ENCODE measurements at places on chromosomes 7 and 10.

DNA sequence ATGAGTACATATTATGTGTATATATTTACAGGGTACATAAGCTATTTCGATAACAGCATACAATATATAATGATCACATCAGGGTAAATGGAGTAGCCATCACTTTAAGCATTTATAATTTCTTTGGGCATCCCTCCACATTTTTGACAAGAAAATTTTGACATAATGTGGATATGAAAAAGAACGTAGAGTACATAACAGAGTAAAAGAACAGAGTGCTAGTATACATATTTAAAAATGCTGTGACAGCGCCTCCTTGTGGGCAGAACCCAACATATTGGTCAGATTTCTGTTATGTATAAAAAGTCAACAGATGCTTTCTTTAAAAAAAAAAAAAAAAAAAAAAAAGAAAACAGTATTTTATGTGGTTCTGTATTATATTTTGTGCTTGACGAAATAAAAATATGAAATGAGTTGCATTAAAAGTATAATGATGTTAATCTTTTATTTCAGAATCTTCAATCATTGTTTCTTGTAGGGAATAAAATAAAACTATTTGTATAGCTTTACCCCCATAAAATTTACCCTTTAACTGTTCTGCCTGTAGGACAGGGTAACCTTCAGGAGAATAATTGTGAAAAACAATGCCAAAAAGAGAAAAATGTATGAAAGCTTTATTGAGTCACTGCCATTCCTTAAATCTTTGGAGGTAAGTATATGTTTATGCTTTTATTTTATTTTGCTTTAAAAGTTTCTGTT lies 18.3 kb upstream of the HBP1 start:
- no peak for DNase-seq

DNA sequence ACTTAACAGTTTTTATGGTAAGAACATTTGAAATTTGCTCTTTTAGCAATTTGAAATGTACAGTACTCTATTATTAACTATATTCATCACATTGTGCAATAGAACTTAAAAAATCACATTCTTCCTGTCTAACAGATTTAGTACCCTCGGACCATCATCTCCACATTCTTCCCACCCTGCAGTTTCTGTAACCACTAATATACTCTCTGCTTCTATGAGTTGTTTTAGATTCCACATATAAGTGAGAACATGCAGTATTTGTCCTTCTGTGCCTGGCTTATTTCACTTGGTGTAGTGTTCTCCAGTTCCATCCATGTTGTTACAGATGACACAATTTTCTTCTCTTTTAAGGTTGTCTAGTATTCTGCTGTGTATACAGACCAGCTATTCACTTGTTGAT lies 88.9 kb upstream of the SEC61G start:
- DNase-seq, result no peak

DNA sequence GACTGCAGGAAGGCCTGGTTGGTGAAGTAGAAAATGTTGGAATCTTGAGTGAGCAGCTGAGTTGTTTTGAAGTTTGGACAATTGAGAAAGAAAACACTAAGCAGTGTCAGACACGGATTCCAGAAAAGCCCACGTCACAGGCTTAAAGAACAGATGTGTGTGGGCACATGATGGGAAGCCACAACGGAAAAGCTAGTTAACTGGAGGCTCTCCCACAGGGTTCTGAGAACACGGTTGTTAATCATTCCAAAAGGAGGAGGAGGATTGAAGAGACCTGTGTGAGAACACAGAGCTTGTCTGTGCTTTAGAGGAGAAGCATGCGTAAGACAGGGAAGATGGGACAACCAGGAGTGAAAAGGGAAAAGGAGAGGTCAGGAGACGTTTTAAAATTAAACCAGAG lies 42.6 kb downstream of the SHH start:
- no peak for DNase-seq

- no peak for DNase-seq
These were observed 53.1 kb upstream of the CXCL12 start for GRCh38 chr10:44437840-44438511.

- no peak for DNase-seq
These were observed 48.6 kb downstream of the MALSU1 start for GRCh38 chr7:23347682-23348180.

GRCh38 chr10:11685787-11686218 lies 56.4 kb upstream of the ECHDC3 start:
- no peak for DNase-seq

DNA sequence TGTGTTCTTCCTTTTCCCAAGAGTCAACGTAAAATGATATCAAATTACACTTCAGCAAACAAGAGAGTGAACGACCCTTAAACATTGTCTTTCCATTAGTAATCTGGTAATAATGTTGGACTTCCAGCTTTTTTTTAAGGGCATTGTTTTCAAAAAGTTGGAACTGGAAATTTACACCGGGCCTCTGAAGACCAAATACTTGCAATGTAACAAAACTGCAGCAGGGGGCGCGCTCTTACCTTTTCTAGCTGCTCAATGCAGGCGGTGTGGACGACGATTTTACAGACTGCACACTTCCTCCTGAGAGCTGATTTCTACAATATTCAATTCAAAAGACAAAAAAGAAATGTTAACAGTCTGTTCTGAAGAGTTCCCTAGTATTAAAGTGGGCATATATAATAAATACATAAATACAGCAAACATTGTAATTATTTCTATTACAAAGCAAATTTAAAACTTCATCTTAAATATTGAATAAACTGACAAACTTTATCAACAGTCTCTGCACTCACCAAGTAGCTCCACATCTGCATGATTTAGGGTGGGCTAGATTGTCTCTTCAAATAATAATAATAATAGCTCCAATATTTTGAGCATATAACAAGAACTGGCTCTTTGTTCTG lies 190.4 kb downstream of the DGKI start:
- no peak for DNase-seq

- DNase-seq, result no peak
These were observed 192.3 kb downstream of the DNAJC1 start for GRCh38 chr10:21811245-21811585.

GRCh38 chr7:25885057-25885576 lies 266.9 kb upstream of the NFE2L3 start:
- no peak for DNase-seq

DNA sequence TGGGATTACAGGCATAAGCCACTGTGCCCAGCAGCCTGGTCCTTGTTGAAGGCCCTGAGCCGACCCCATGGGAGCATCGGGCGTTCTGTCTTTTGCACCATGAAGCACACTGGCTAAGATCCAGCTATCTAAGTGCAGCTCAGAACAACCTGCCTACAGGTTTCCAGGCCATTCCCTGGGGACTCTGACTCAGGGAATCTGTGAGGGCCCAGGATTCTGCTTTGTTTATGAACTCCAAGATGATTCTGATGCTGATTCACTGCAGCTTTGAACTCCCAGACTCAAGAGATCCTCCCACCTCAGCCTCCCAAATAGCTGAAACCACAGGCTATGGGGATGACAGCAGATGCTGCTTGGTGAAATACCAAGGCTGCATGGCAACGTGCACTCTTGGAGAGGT lies 30.2 kb downstream of the NPTX2 start:
- no peak for DNase-seq

- DNase-seq, result no peak
These were observed 23.9 kb downstream of the GOLGA7B start for GRCh38 chr10:97873569-97873968.

- DNase-seq, result no peak
These were observed 41.4 kb upstream of the PNLIPRP3 start for GRCh38 chr10:116385994-116386809.

DNA sequence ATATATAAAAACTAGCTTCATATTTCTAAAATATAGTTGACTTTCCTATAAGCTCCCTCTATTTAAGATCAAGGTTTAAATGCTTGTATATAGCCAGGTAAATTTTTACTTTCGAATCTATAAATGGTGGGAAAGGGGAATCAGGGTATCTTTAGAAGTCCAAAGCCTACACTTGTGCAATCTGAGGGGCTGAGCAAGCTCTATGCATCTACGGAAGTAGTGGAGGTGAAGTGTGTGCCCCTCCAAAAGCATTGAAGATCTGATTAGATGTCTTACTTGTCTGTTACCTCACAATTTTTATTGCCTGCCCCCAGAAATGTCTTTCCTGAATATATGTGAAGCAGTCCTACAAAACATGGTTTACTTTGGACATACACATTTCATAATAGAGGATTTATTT lies 1.6 kb downstream of the AKAP9 start:
- DNase-seq, result no peak

Data from cortex of kidney (tissue), 1 donor.